ENCODE measurements at places on chromosomes 11 and 22. TPM values are rescaled to one million over a fixed set of nuclear protein-coding genes. Genes with fewer than 3 reads are reported as not detected.

MS4A12 gene
- total RNA-seq, result not detected

SYT9 gene
- total RNA-seq, result 3.8 TPM

YWHAH gene
- 58.4 TPM for total RNA-seq

SUSD2 gene
- total RNA-seq, result 2.2 TPM

HTATIP2 gene
- total RNA-seq, result 3.4 TPM

ABTB2 gene
- 32.7 TPM for total RNA-seq

KCNQ1 gene
- total RNA-seq, result 7.8 TPM

LRRC51 gene
- total RNA-seq, result 4.3 TPM

NOX4 gene
- total RNA-seq, result 0.49 TPM

CYTH4 gene
- not detected for total RNA-seq

DNA sequence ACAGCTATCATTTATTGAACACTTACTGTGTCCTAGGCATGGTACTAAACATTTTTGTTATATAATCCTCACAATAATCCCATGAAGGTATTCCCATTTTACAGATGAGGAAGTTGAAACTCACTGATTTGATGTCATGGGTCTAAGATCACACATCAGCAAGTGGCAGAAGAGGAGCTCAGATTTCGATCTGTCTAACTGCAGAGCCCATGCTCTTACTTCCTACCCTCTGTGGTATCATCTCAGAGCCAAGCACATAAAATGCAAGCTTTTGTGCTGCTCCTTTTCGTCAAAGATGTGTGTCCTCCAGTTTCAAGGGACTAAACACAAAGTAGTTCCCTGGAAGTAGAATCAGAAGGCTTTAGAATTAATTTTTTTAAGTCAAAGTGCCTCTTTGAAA is 71.1 kb downstream of the ARFGAP2 start:
- no peak for DNase-seq

DNA sequence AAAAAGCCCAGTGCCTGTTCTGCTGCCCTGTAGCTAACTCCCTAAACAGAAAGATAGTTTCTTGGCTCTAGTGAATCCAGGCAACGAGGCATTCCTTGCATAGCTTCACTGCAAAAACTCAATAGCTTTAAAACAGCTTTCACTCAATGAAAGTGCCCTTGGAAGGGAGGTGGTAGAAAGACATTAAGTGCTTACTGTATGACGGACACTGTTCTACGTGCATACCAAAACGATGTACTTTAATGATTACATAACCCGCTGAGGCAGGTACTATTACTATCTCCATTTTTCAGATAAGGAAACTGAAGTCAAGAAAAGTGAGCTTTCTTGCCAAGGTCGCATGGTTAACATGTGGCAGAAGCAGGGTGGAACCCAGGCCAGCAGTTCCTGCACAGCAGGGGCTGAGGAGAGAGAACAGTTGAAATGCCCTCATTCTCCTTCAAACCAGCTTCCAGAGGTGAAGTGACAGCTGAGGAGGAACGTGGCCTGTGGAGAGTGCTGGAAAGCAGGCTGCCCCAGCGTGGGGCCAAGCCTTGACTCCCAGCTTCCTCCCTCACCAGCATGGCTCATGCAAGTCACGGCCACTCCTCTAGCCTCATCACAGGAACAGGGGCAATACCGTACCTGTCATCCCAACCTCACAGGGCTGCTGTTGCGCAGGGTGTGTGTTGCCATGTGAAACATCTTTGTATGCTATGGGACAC is 227.5 kb upstream of the NARS2 start:
- peak; percentile 41 for DNase-seq

DNA sequence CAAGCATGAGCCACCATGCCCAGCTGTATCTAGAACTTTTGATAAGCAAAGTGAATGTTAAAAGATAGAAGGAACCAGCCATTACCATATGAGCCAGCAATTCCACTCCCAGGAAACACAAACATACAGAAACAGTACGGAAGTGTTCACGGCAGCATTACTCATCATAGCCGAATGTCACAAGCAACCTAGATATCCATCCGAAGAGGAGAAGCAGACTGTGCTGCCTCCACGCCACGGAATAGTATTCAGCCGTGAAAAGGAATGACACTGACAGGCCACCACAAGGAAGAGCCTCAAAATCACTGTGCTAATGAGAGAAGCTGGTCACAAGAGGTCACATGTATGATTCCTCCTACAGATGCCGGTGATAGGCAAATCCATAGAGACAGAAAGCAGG is 17.6 kb upstream of the MGAT3 start:
- no peak for DNase-seq

GRCh38 chr11:112977755-112978154 is 16.5 kb downstream of the NCAM1 start:
- peak; percentile 92 for DNase-seq

DNA sequence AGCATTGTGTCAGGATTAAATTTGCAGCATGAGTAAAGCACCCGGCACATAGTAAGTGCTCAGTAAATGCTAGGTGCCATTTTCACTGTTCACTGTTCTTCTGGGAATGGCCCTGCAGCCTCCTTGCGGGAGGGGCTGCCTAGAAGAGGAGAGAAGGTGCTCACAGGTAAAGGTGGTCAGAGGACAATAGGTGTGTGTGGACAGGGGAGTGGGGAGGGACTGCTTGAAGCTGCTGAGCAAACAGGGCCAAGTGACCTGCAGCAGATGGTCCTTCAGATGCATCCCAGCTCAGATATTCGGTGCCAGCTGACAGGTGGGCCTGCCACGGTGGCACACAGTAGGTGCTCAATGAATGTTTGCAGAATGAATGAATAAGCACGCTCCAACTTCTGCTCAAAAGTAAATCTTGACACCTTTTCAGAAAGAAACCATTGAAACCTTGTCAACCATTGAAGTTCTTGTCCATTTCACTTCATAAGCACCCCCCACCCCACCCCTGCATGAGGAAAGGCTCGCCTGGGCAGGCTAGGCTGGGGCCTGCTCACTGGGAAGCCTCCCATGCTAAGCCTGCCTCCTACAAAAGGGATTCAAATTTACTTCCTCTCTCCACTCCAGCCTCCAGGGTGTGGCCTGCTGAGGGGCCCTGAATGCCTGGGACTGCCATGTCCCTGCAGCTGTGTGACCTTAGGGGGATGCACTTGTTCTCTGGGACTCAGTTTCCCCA is 1.6 kb downstream of the KIAA0930 start:
- no peak for DNase-seq

DNA sequence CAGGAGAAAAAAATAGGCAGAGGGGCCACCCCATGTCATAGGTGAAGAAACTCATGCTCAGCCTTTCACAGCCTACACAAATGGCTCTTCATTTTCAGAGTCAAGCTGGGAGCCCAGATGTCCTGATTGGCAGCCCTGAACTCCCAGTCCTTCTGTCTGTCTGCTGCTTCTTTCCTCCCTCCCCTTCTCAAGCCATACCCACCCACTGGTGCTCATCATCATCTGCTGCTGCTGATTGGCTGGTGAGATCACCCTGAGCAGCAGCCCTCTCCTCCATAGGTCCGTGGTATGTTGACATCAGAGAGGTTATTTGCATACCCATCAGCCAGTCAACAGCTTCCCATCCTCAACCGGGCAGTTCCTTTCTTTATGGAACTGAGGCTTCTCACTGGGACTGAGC is 46.1 kb upstream of the PRDM11 start:
- peak; percentile 57 for DNase-seq

GRCh38 chr11:35978891-35979290 is 35.0 kb downstream of the LDLRAD3 start:
- DNase-seq, result no peak

DNA sequence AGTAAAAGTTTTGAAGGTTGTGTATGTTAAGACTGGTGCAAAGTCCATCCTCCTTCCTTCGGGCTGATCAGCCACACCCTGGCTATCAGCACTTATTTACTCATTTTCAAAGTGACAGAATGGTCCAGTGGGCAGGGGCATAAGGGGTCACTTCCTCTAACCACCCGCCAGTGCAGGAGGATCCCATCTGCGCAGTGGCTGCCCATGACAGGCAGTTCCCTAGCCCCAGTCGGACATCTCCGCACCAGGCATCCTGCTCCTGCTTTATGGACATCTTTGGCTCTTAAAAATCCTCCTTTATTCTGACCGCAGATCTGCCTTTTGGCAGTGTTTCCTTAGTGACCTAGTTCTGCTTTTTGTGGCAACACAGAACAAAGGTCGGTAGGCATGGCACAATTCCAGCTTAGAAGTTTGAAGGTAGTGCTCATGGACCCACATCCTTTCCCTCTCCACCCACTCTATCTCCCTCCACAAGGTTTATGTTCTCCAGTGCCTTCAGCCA is 55.9 kb downstream of the BMAL1 start:
- no peak for DNase-seq

DNA sequence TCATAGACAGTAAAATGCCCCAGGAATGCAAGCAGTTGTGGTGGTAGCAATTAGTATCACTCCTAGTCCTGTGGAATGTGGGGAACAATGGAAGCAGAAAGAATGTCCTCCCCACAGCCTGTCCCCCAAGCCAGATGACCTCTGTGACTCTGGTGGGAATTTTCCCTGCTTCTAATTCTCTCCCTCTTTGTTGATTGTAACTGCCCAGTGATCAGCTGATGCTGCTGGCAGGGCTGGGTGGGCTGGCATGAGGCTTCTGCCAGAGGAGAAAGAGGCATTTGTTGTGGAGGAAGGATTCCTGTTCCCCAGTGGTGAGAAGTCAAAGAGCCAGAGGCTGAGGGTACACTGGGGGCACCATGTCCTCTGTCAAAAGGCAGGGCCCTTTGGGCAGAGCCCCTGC is 116.7 kb upstream of the NCAM1 start:
- DNase-seq, result no peak

- DNase-seq, result no peak
Measured at GRCh38 chr11:78080818-78081495, 1.3 kb upstream of the NDUFC2 start.

GRCh38 chr11:74371269-74372052 is 26.8 kb downstream of the PGM2L1 start:
- no peak for DNase-seq

GRCh38 chr11:90251599-90251998 is 28.8 kb upstream of the CHORDC1 start:
- no peak for DNase-seq

GRCh38 chr22:37089434-37089833 is 20.1 kb downstream of the TMPRSS6 start:
- DNase-seq, result no peak

- no peak for DNase-seq
Measured at GRCh38 chr11:103993507-103993906, 42.9 kb upstream of the DDI1 start.

DNA sequence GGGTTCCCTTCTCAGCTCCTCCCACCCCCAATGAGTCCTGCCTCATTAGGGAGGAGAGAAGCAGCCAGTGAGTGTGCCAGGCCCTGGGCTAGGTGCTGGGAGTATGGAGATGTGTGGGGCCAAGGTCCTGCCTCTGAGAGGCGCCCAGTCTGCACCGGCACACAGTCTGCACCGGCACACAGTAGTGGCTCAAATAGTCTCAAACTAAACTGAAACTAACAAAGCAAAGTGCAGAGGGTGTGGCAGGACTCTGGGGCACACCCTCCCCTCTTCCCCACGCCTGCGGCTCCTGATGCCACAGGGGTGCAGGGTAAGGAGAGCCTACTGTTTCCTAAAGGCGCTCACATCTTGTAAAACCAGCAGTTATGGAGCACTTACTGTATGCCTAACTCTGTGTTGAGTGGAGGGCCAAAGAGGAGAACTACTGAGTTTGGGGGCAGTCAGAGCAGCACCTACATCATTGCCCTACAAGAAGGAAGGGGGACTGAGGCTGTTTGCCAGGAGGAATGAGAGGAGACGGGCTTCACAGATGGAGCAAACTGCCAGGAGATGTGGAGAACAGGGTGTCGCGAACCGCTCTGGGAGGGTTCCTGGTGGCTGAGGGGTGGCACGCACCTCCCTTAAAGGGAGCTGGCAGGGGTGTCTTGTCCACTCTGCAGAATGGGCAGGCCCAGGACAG is 939 bp upstream of the SH3BP1 start:
- no peak for DNase-seq

GRCh38 chr11:776561-777287 is 563 bp downstream of the GATD1 start:
- peak; percentile 90 for DNase-seq

DNA sequence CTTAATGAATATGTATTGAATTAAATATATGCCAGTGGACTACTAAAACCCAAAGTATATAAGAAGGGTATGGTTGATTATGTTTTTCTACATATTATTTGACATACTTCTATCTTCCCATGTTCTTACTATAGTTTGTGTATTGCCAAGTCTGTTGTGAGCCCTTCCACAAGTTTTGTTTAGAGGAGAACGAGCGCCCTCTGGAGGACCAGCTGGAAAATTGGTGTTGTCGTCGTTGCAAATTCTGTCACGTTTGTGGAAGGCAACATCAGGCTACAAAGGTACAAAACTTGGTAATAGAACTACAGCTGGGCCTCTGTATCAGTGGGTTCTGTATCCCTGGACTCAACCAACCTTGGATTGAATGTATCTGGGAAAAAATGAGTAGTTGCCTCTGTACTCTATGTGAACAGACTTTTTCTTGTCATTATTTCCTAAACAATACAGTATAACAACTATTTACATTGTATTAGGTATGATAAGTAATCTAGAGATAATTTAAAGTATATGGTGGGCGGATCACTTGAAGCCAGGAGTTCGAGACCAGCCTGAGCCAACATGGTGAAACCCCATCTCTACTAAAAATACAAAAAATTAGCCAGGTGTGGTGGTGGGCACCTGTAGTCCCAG is 38.7 kb upstream of the TTC36 start:
- DNase-seq, result peak; percentile 89

DNA sequence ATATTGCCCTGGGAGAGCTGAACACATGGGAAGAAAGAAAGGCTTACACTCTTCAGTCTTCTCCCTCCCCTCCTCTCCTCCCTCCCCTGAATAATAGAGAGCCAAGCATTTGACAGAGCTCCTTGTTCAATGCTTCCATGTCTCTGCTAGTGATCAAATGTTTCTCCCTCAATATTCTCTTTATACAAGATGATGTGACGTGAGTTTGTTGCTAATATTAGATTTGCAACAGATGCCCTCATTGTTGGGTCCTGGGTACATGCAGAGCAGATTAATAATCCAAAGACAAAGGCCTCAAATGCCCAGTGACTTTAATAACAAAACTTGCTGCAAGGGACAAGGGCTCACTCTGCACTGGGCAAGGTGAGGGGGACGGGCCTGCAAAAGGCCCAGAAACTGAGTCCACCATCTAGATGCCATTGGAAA is 7.1 kb upstream of the ENDOD1 start:
- no peak for DNase-seq

DNA sequence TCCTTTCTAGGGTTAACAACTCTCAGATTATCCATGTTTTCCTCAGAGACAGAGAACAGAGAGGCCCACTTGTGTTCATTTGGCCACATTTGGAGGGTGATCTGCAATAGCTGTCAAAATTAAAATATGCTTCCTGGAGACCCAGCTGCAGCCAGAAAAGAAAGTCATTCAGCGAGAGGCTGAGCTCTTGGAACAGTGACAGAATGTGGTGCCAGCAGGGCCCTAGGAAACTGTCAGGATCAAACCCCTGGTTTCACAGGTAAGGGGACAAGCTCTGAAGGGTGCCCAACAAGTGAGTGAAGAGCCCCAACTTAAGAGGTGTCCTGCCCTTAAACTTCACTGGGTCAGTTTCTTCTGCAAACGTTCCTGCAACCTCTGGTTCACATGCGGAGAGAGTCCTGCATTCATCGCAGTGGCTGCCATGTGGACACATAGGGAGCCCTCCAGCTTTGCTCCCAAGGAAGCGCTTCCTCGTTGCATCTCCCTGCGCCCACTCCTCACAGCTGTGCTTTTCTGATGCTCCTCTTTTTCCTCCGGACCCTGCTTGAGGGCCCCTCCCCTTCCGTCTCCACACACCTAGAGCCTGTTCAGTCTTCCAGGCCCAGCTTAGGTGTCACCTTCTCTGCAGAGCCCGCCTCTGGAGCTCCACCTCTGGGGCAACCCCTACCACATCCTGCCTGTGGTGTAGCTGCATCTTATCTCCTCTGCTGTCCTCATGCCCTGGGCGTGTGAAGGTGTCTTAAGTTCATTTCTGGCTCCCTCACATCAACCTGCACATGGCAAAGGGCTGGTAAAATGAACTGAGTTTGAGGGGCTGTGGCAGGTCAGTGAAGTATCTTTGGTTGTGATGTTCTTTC is 3.9 kb downstream of the UCP3 start:
- no peak for DNase-seq

All from cardiac muscle cell (in vitro differentiated cells and primary cell).